Stimulated activated CD4-positive, alpha-beta T cell treated with anti-CD3 and anti-CD28 coated beads, Interleukin-12 subunit alpha, Interleukin-12 subunit beta, amount 100 ng/mL, for 24 hours (primary cell): ENCODE measurements at places on chromosomes 6 and 20.

DNA sequence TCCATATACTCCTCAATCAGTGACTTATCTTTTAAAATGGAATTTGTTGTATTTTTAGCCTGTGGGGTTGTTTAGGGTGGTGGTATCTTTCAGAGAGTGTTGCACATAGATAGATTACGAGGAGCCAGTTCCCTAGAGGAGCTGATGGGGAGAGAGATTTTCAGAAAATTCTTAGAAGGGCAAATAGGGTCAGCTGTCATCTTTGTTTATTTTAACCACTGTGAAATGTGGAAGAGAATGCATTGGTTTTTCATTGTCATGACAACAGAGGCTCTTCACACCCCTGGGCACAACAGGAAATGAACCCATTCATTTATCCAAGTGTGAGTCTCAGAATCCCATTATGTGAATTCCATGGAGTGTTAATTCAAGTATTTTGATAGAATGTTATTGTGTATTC lies 188.4 kb downstream of the JARID2 start:
- no peak for DNase-seq

- no peak for DNase-seq
These were observed 19.0 kb upstream of the TLDC2 start for GRCh38 chr20:36856691-36857635.

- DNase-seq = no peak
These were observed 165.6 kb upstream of the PRSS16 start for GRCh38 chr6:27081931-27082330.

DNA sequence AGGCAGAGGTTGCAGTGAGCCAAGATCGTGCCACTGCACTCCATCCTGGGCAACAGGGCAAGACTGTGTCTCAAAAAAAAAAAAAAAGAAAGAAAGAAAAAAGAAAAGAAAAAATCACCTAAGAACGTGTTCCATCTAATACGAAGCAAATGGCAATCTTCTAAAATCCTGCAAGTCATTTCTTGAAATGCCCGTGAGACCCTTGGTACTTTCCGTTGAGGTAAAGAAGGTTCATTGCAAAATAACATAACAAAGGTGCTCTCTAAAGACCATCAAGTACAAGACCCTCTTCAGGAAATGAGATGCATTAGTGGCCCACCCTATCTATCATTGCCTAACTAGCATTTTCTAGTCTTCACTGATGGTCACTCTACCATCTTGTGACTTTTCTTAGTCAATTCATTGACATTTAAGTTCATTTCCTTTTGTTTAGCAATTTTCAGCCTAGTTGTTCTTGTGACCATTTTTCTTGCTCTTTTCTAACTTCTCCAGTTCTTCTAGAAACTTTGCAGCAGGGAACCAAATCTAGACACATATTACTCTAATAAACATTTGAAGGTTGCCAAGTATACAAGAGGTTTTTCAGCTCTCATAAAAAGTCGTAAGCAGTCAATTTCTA lies 14.0 kb downstream of the MBOAT1 start:
- DNase-seq = no peak

DNA sequence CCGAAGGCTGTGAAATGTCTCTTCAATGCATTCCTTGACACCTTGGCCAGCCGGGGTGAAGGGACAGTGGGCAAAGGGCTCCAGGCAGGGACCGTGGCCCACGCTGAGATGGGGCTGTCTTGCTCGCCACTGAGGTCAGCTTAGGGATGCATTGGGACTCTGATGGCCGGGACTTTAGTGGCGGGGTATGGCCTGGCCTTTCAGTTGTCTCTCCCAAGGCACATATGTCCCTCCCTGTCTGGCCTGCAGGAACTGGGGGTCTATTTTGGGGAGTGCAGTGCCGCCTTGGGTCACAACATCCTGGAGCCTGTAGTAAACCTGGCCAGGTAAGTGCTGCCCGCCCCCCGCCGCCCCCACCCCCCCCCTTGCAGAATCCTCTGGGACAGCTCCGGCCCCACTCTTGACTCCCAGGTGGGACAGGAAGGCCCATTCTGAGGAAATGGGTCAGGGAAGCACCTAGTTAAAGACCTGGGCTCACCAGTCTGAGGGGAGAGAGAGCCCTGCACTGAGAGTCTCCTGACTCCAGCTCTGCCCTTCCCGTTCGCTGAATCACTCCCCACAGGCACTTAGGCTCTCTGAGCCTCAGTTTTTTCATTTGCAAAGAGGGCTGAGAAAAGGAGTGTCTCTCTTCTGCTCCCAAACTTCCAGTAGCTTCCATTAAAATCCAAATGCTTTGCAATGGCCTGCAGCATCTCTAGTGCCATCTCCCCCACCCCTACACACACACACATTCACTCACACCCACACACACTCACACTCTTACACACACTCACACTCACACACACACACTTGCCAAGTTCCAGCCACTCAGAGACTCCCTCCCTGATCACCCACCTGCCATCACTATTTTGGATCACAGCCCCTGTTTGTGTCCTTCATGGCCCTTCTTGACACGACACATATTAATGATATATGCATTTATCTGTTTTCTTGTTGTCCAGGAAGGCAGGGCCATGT lies 33.1 kb downstream of the RAB44 start:
- DNase-seq = no peak

DNA sequence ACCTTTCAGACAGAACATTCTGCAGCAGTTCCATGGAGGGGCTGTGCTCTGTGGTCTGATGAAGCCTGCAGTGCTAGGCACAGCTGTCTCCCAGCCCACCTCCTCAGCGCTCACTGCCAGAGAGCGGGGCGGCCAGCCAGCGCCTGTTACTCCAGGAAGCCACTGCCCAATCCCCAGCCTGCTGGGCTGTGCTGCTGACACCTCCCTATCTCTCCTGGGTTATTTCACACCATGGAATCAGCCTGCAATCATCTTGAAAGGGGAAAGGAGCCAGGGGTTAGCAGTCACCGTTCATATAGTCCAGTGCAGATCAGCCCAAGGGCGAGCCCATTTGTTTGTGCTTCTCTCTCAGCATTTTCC lies 46.3 kb upstream of the NHSL1 start:
- DNase-seq = no peak

GRCh38 chr6:12545619-12546409 lies 170.8 kb upstream of the PHACTR1 start:
- DNase-seq = no peak

DNA sequence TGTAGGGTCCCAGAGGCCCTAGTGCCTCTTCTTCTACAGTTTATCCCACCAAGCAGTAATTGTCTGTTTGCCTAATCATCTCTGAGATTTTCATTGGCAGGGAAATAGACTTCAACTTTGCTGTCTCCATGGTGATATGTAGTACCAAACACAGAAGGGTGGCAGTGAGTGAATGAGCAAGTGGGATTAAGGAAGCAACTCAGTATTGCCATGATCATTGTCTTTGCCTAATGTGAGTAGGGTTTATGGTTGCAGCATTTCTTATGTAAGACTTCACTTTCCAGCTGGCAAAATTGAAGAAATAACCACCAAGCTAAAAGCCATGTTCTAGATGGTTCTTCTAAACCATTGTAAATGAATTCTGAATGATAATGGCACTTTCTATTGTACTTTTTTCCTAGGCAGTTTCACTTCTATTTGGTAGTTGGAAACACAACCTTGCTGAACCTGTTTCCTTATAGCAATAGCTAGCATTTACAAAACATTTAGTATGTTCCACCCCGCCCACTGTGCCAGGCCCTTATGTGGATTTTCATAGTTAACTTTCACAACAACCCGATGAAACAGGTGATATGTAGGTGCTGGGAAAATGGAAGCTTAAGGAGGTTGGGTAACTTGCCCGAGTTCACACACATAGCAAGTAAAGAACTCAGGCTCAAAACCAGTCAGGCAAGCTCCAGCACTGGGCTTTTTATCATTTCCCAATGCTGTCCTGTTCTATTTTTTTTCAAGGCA lies 32.0 kb downstream of the ZC2HC1B start:
- DNase-seq = no peak
